NCI-H1930 (cell line): ENCODE measurements at places on chromosomes 3 and 15.

GRCh38 chr3:185037801-185038200 is 115.1 kb downstream of the C3orf70 start:
- no peak for DNase-seq

DNA sequence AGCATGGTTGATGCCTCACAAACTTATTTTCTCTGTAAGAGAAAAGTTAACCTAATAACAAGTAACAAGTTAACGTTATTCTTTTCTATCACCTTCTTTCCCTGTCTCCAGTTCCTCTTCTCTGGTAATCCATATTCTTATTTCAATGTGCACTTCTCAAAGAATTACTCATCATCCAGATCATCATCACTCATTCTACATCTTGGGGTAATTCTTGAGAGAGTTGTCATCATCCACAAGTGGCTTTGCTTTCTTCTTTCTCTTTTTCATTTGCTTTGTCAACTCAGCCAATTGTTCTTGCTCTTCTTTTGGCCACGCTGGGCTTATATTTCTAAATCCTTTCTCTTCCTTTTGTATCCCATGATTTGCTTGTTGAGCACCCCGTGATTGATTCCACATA is 20.8 kb upstream of the RNF111 start:
- DNase-seq: no peak

DNA sequence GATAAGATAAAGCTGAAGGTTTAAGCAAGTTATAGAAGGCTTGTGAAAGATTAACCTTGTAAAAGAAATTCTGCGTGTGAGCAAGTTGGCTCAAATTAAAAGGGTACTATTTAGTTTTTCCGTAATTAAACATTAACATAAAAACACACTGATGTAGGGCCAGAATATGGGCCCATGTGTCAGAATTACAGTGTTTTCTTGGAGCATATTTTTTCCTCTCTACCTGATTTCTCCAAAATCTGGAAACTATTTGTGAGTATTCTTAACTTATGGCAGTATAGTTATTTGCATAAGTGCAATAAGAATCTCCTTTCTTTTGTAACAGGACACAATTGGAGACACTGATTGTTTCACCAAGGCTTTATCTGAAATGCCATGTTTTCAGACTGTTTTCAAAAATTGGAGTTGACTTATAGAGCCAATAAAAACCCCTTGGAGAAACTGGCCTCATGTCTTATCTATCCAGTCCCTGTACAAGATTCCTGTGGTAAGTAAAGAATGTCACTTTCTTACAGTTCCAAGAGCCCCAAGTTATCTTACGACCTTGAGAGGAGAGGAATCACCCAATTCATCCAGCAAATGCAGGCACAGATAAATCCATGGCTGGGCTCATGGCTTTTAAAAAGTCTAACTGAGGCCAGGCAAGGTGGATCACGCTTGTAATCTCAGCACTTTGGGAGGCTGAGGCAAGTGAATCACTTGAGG is 47.8 kb upstream of the P2RY1 start:
- no peak for DNase-seq

DNA sequence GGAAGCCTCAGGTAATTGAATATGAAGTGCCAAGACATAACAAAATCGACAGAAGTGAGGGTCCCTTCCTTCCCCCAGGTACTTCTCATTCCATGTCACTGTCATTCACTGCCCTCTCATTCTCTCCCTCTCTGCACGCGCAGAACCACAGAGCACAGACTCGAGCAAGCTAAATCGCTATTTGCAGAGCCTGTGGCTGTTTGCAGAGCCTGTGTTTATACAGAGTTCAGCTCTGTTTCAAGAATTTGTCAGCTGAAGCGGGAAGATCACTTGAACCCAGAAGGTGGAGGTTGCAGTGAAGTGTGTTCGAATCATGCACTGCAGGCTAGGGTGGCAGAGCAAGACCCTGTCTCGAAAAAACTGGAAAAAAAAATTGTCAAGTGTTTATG is 2.5 kb downstream of the VILL start:
- no peak for DNase-seq

GRCh38 chr3:58537412-58538301 is 667 bp upstream of the ACOX2 start:
- no peak for DNase-seq

- no peak for DNase-seq
Observed at GRCh38 chr3:101036213-101036618, 43.0 kb upstream of the ABI3BP start.

- no peak for DNase-seq
Observed at GRCh38 chr15:26996250-26996649, 25.3 kb downstream of the GABRG3 start.

GRCh38 chr3:169564883-169565282 is 98.6 kb downstream of the MECOM start:
- DNase-seq: no peak
